MM.1S (cell line): ENCODE measurements at places on chromosomes 7 and 10.

- no peak for DNase-seq
These were observed 34.4 kb upstream of the DYNC1I1 start for GRCh38 chr7:95737828-95738505.

DNA sequence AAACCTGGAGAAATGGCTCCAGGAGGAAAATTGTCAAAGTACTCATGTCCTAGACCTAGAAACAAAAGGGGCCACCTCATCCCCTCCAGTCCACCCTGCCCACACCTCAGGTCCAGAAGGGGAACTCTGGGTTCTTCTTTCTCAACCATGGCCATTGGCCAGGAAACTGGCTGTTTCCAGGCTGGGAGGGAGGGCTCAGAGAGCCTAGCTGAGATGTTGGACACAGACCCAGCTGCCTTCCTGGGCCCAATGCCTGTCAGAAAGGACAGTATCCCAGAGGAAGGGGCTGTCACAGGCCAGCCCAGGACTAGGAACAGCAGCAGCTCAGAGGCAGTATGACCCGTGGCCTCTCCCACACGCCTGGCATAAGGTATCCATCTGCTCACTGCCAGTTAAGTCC, 9.6 kb downstream of the GRID1 start:
- no peak for DNase-seq

GRCh38 chr7:36535866-36536664, 146.4 kb downstream of the ANLN start:
- DNase-seq = no peak

- no peak for DNase-seq
These were observed 5.7 kb upstream of the TAS2R39 start for GRCh38 chr7:143177374-143178119.
